Liver (tissue), 10 donors: ENCODE measurements at places on chromosomes 7 and 10.

DNA sequence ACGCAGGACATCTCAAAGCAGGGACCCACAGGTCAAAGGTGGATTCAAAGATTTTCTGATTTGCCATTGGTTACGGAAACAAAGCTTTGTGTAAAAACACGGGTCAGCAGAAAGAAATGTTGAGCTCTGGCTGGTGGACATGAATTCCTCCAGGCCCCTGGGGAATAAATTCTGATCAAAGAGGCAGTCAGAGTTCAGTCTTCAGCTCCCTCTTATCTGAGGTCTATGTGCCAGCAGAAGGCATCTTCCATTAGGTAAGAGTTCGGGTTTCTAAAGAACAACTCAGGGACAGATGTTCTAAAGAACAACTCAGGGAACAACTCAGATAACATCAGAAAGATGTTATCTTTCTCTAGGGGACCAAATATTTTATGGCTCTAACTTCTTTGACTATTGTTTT is 64.9 kb upstream of the PALS2 start:
- DNase-seq: no peak

DNA sequence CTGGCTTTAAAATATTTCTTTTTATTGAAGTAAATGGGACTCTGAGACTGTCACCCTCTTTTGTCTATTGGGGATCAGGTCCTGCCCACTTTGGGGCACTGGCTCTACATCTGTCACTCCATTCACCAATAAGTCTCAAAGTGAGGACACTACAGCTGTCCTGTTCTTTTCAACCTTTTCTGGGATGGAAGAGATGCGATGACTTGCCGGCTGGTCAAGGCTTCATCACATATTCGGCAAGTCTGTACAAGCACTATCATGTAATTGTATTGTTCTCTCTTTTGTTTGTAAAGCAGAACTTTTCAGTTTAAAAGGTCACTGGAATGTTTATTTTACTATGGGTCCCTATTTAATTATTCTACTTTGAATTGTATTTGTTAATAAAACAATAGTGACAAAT is 17.7 kb upstream of the SP8 start:
- DNase-seq: no peak

- no peak for DNase-seq
Observed at GRCh38 chr10:9060314-9060713, 1005.8 kb downstream of the GATA3 start.

- DNase-seq: no peak
Observed at GRCh38 chr7:22564511-22565045, 64.6 kb upstream of the STEAP1B start.

GRCh38 chr10:28963539-28964221 is 286.4 kb downstream of the BAMBI start:
- no peak for DNase-seq

- no peak for DNase-seq
Observed at GRCh38 chr7:79272066-79272669, 181.3 kb downstream of the MAGI2 start.

GRCh38 chr10:102200751-102201640 is 25.1 kb upstream of the ELOVL3 start:
- DNase-seq: no peak

GRCh38 chr7:47549397-47549796 is 32.5 kb downstream of the TNS3 start:
- no peak for DNase-seq

- peak; percentile 46 for DNase-seq
Observed at GRCh38 chr7:157250605-157251228, 86.1 kb upstream of the DNAJB6 start.
